ENCODE measurements at places on chromosomes 12 and 14.
A peak's percentile ranks its signal among the peaks of the same experiment; 100 is the strongest.

DNA sequence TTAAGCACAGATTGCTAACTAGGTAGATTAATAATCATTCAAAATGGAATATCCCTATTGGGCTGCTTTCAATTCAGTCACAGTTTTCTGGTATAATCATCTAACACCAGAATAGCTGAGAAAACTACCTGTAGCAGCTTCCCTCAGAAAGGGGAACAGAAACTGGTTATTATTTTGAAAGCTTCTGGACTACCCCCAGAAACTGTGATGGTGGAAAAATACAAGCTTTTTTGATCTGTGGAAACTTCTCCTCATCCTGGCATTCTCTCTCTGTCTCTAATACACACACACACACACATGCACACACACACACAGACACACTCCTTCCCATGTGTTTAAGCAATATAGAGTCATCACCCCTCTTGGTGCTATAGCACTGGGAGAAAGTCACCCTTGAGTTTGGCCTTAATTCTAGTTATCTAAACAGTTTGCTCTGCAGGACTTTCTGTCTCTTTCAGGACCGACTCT lies 251.5 kb upstream of the LMO3 start:
- no peak for DNase-seq

- no peak for DNase-seq
These were observed 13.7 kb downstream of the DPF3 start for GRCh38 chr14:72880164-72880563.

GRCh38 chr12:126582231-126582630 lies 1517.0 kb downstream of the AACS start:
- DNase-seq = no peak

- DNase-seq = no peak
These were observed 31.8 kb upstream of the LRRC10 start for GRCh38 chr12:69642531-69642930.

GRCh38 chr12:2231956-2232355 lies 179.2 kb downstream of the CACNA1C start:
- no peak for DNase-seq

GRCh38 chr14:24255931-24256711 lies 6.9 kb downstream of the TGM1 start:
- DNase-seq = no peak

- DNase-seq = no peak
These were observed 261.9 kb downstream of the RAD51B start for GRCh38 chr14:68081489-68081888.

DNA sequence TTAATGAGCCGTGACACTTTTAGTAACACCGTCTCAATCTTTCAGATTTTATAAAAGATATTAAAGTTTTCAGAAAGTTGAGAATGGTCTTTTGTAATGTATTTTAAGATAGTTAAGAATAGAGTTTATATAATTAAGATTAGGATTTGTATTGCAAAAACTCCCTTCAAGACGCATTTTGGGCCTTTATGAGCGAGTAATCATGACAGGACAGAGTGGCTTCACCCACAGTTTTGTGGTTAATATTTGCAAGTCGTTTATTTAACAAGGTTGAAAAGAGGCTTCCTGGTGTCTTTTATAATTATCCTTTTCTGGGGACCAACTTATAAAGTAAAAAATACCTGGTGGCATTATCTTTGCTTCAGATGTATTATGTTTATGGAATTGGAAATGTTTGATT lies 44.0 kb downstream of the TRAF3 start:
- DNase-seq = no peak

- no peak for DNase-seq
These were observed 98.0 kb downstream of the MYRFL start for GRCh38 chr12:69922999-69923398.

- DNase-seq = no peak
These were observed 62.8 kb downstream of the ANO4 start for GRCh38 chr12:100857418-100857817.

DNA sequence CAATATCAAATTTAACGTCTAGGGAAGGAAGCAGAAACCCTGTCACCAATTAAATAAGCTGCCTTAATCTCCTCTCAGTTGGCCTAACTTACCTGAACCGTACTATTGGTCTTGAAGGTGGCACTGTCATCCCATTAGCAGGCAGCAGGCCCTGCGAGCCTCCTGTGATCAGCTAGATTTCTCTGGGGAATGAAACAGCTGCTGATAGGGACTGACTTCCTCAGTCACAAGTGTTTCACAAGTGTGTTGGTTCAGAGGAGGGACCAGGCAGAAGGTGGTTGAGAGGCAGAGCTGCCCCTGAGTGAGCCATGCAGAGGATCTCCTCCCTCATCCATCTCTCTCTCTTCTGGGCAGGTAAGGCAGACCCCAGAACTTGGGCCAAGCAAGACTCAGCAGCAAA lies 166.8 kb downstream of the DAD1 start:
- DNase-seq = no peak

GRCh38 chr12:132427999-132428935 lies 61.7 kb upstream of the FBRSL1 start:
- DNase-seq = no peak

DNA sequence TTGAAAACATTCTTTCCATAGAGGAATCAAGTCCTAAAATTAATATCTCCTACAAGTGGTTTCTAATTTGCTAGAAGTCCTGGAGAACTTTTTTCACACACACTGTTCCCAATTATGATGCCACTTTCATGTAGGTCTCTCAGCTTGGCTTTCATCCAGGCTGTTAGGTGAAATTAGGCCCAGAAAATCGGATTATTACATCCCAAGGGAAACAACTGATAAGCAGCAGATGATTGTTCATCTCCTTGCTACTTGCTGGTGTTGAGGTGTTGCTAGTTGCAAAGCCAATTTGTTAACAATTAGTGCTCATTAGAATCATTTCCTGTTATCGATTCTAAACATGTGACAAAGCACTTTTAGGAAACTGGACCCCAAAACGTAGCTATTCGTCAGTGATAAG lies 248.0 kb downstream of the PDZRN4 start:
- DNase-seq = no peak

GRCh38 chr14:57686304-57686703 lies 179.6 kb downstream of the SLC35F4 start:
- DNase-seq = no peak

DNA sequence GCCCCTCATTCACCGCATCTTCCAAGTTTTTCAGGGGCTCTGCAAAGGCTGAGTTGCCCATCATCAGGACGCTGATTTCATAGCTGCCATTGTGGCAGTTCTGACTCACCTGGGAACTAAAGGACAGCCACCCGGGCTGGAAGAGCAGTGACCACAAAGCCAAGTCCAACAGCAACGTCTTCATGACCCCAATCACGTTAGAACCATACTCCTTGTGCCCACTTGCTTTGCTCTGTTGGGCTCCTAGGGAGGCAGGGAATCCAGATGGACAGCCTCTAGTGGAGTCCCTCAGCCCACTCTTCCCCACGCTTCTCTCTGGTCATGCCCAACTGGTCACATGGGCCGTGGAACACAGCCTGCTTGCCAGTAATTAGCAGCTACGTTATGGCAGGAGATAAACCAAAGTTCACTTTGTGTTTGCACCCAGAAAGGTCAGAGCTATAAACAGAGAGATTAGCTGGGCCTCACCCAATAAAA lies at the start of gene GUCY2C:
TSS of gene GUCY2C (minus strand) at position 335 of the 477 bp plus-strand sequence. CDS start at position 184, 151 bp downstream.
- DNase-seq = no peak

DNA sequence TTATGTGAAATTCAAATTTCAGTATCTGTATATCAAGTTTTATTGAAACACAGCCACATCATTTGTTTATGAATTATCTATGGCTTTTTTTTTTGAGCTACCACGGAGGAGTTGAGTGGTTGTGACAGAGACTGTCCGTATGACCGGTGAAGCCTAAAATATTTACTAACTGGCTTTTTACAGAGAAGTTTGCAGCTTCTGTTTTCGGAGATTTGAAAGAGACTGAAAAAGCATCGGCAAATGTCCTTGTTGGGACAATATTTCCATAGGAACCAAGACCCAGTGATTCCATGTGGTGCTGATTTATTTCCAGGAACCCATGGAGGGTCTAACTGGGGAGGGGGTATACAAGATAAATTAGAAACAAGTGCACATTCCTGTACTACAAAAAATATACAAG lies 56.2 kb downstream of the RGS6 start:
- no peak for DNase-seq

GRCh38 chr14:71554959-71555612 lies 377.1 kb upstream of the RGS6 start:
- DNase-seq = no peak

GRCh38 chr12:1083151-1083888 lies 92.3 kb downstream of the ERC1 start:
- DNase-seq = no peak

- DNase-seq = no peak
These were observed 182.3 kb downstream of the PELI2 start for GRCh38 chr14:56300495-56300894.

DNA sequence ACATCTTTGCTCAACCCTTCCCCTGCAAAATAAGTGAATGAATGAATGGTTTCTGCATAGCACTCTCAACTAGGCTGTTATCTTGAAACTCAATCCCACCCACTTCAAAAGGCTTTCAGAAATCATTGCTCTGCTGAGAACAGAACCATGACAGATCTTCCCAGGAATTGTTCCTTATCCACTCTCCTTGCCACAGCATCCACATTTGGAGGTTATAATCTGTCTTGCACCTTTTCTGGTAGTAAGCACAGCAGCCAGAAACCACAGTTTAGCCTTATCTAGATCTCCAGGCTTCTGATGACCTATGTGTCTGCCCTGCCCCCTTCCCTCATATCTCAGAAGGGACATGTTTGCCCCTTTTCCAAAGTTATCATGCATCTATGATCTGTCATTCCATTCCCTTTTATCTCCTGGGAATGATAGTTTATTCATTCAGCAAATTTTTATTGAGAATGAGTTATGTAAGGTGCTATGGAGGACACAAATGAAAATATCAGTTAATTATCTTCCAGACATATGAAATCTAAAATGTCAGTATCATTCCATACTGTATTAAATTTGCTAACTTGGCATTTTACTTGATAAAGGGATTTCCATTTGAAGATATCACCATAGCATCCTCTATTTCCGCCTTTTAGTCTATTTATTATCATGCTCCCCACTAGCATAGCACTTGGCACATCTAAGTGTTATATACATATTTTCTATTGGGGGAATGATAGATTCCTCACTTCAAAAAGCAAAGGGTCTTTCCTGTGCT lies 21.4 kb downstream of the LGR5 start:
- DNase-seq = no peak

- DNase-seq = peak; percentile 97
These were observed 305.5 kb downstream of the AEBP2 start for GRCh38 chr12:19744705-19745218.

GRCh38 chr12:58922849-58923248 lies 2.5 kb upstream of the LRIG3 start:
- DNase-seq = peak; percentile 24

DNA sequence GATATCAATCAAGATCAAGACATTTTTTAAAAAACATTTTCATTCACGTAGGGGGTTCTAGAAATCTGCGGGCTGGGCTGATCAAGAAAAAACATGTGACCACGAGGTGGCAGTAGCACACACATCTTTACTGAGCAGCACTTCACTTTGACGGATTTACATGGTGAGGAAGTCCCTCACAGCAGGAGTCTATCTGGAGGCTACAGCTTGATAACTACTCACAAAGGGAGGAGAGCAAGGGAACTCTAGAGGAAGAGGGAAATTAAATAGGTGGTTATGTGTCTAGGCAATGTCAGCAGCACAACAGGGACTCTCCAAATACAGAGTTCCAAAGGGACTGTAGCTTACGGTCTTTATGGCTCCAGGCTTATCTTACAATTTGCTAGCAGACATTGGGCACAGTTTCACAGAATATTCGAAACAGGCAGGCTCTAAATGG lies 248.1 kb downstream of the DPY19L2 start:
- DNase-seq = peak; percentile 66

DNA sequence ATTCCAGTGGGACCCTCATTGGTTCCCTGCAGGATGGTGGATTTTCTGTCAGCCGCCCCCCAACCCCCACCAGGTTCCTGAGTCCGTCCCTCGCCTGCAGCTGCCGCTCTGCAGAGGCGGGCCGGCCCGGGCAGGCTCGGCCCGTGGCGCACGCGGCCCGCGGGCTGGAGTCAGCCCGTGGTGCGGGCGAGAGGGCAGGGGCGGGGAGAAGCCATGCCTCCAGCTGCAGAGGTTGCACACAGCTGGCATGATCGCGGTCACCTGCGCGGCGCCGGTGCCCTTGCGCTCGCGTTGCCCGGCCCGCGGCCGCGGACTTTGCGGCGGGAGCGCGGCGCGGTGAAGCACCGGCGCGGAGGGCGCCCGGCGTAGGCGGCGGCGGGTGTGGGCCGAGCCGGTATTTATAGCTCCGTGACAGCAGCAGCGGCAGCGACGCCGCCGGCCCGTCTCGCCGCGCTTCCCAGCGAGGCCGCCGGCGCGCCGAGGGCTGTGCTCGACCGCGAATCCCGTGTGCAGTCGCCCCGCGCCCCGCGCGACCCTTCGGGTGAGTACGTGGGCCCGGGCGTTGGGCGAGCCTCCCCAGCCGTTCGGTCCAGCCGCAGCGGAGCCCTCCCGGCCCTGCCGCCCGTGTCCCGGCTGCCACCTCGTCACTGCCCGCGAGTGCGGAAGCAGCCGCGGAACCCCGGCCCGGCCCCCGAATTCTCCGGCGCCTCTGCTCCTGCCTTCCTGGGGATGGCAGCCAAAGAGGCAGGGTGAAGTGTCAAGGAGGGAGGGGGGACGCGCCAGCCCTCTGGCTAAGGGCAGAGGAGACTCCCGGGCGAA lies at the start of gene TMEM117:
TSS of gene TMEM117 (plus strand) at position 426 of the 819 bp plus-strand sequence.
- DNase-seq = peak; percentile 18

- no peak for DNase-seq
These were observed 40.5 kb upstream of the RTL1 start for GRCh38 chr14:100944052-100944451.

DNA sequence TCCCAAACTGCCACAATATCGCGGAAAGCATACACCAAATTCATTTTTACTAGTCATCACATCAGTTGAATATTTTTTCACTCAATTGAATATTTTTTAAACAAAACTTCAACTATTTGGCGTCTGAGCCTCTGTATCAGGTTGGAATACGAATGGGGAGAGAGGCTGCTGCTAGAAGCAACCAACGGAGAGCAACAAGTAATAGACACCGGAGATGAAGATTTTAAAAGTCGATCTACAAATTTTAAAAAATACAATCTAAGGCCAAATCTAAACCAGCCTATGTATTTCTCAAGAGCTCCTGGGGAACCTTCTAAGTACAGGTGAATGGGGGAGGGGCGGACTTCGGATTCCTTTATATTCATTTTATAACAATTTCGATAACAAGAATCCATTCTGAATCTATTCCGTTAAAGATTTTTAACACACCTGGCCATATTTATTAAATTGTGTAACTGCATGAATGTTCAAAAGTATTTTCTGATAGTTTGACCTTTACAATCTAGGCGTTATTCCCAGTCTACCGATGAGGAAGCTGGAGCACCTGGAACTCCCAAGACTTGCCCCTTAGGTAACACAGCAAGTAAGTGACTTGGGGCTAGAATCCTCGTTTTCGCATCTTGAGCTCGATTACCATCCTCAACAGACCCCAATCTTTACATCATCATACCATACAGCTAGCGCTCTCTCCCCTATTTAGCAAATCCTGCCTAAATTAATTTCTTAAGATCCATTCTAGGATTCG lies 1.2 kb downstream of the GNPNAT1 start:
- no peak for DNase-seq
